ELF-1 (cell line): ENCODE measurements at places on chromosomes 2 and 18.

DNA sequence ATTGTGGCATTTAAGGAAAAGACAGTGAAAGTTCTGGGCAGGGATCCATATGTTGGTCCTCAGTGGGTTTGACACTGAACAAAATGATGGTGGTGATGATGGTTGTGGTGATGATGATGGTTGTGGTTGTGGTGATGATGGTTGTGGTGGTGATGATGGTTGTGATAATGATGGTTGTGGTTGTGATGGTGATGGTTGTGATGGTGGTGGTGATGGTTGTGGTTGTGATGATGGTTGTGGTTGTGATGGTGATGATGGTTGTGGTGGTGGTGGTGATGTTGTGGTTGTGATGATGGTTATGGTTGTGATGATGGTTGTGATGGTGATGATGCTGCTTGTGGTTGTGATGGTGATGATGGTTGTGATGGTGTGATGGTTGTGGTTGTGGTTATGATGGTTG lies 308.7 kb downstream of the AGAP1 start:
- no peak for DNase-seq

- no peak for DNase-seq
Measured at GRCh38 chr2:29241955-29242565, 126.8 kb downstream of the CLIP4 start.

DNA sequence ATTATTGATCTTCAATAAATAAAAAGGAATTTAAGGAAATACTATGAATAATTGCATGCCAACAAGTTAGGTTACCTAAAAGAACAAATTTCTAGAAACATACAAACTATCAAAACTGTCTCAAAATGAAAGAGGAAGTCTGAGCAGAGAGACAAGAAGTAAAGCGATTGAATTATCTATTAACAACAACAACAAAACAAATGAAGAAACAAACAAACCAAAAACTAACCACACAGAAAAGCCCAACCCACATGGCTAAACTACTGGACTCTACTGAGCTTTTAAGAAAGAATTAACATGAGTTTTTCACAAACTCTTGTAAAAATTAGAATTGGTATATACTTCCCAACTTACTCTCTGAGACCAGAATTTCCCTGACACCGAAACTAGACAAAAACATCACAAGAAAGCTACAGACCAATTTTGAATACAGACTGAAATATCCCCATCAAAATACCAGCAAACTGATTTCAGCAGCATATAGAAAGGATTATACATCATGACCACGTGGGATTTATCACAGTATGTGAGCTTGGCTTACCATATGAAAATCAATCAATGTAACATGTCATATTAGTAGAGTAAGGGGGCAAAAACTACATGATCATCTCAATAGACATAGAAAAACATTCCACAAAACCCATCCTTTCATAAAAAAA lies 16.6 kb upstream of the GALNT1 start:
- no peak for DNase-seq

DNA sequence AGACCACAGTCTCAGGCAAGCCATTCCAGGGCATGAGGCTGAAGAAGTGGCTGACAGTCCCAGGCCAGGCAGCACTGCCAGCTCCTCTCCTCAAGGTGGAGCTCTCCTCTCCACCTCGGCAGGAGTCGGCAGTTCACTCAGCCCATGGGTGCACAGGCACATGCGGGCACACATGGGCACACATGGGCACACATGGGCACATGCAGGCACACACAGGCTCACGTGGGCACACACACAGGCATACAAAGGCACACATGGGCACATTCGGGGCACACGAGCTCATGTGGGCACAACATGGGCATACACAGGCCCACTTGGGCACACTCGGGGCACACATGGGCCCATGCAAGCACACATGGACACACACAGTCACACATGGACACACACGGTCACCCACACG lies 65.3 kb upstream of the TAF1B start:
- no peak for DNase-seq

- no peak for DNase-seq
Measured at GRCh38 chr18:13321923-13322322, 103.4 kb downstream of the LDLRAD4 start.

DNA sequence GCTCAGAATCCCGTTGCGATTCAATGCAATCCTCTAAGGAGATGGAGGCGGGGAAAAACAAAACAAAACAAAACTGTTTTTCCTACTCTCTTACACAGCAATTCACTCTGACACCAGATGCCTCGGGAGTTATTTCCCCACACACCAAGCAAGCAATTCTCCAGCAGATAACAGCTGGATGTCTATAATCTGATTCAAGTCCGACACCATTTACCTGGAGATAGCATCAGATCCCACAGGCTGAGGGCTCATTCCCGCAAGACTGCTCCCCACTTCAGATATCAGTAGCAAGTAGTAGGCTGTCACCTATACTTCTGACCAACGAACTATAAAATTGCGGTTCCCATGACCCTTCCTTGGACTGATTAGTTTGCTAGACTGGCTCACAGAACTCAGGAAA lies 58.7 kb downstream of the DTNB start:
- no peak for DNase-seq

DNA sequence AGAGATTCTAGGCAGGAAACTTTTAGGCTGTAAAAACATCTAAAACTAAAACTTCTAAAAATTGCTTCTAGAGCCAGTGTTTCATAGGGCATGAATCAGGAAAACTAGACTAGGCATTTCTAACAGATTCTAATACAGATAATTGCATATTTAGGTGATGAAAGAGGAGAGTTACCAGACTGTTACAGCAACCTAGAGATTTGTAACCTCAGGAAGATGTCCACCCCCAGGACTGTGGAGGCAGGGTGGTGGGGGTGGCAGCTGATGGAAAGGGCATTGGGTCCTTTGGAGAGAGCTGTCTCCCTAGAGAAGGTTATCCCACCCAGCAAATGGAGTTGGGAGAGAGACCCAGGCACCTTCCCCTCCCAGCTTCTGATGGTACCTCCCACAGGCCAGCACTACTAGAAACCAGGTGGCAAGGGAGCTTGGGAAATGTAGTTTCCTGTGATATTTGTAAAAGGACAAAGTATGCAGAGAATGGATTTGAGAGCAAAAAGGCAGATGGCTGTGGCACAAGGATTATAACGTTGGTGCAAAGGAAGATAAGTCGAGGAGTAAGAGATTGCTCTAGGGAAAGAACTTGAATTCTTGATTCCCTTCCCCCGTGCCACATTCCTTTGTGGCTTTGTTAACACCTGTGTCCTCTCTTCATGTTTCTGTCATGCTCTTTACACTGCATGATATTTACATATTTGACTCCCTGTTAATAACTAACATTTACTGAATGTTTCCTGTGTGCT lies 75.6 kb upstream of the MGAT5 start:
- no peak for DNase-seq
